ENCODE measurements at places on chromosomes 6 and 20.
A peak's percentile ranks its signal among the peaks of the same experiment; 100 is the strongest.

- DNase-seq = no peak
Observed at GRCh38 chr6:164640956-164641355, 668.4 kb downstream of the C6orf118 start.

DNA sequence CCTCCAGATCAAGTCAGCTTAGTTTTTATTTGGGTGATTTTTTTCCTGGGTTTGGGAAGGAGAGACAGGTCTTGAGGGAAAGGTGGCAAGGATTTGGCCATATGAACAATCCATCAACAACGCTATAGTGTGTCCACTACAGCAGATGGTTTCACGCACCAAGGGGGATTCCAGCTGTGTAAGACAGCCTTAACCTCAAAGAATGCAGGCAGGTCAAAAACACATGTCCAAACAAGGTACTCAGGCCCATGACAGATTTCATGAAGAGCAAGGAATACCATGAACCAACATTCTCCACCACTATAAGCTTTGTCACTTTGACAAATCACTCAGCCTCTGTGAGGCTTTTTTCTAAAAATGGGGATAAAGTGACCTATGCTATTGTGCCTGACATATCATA lies 2.0 kb downstream of the AIF1 start:
- no peak for DNase-seq

DNA sequence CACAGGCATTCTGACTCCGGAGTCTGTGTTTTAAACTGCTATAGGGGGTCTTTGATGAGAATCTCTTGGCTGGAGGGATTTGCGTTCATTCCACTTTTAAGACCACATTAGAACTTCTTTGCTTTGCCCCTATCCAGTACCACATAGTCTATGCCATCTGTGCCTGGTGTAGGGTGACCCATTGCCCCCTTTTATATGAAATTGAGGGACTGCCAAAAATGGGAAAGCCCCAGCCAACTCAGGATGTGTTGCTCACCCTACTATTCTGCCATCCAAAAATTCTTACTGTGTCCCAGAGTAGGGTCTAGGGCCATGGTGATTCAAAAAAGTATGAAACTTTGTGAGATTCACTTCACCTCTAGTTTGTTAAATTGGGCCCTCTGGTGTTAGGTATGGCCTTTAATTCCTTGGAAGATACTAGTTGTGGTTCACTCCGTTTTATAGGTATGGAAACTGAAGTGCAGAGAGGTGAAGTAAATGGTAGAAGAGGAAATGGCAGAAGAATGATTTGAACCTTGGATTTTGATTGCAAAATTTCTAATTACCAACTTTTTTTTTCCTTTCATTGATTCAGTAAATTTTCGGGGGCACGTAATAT lies 1.4 kb downstream of the PFDN4 start:
- DNase-seq = no peak

- peak; percentile 64 for DNase-seq
Observed at GRCh38 chr6:4008324-4009047, 70.5 kb downstream of the FAM217A start.

DNA sequence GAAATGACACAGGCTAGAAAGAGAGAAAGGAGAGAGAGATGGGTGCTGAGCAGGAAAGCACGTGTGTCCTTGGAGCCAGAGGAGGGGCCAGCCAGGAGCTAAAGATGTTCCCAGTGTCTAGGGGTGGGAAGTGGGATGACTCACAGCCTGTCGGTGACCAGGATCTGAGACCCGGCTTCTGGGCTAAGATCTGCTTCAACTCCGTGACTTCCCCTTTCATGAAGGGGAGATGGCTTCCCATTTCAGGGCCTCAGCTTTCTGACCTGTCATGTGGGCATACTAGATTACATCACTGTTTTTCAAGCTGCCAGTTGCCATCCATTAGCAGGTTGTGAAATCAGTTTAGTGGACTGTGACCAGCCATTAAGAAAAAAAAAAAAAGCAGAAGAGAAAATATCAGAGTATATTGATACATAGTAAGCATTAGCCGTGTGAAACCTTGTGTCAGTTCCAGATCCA lies 5.4 kb downstream of the TGM3 start:
- DNase-seq = no peak

DNA sequence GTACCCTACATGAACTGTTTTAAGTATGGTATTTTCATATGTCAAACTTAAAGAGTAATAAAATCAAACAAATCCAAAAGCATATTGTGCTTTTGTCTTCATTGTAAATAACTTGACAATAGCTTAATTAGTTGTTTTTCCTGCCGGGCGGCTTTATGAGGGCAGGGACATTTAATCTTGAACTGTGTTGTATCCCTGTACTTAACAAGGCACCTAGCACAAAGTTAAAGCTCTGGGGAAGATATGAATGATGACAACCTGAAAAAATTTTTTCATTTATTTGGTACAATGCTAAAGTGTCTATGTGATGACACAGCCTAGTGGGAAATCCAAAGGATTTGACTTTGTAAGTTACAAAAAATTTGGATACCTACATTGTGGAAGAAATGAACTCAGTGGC lies 502 bp upstream of the HACE1 start:
- DNase-seq = no peak

DNA sequence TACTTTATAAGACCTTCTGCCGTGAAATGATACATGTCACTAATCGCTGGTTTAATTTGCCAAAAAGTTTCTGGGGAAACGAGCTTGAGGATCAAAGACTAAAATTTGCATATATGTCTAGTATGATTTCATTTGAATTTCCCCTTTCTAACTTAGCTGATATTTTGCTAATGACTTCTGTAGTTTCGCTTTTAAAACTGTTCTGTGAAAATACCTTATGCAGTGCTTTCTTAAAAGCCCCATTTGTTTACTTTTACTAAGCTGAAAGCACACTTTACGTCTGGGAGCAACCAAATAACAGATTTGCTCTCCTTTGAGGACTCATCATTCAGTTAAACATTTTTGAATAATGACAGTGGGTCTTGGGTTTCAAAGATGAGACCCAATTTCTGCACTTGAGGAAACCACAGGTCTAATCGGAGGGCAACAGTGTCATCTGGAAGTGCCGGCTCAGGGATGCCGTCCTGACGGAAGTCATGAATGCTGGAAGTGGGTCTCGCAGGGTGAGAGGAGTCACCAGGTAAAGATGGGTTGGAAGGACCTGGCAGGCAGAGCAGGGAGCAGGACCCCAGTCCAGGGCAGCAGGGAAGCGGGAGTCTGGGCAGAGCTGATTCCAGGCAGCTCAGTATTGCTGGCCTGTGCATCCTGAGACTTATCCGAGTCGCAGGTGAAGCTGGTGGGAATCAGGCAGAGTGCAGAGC lies 33.2 kb downstream of the PLEKHG1 start:
- DNase-seq = no peak

DNA sequence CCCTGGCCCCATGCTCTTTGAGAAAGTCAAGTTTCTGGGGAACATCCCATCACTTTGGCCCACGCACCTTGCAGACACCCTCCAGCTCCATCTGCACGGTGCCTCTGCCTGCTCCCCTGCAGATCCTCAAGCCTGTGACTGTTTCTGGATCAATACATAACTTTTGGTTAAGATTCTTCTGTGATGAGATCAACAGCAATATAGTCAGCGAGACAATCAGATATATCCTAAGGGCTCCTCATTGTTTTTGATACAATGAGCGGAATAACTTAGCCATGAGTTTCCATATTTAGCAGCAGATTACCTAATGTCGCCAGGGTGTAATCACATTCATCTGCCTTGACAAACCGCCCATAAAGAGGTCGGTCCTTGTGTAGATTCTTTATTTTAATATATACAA lies 109.3 kb upstream of the MTHFD1L start:
- DNase-seq = no peak

GRCh38 chr20:17612992-17613327 lies 43.1 kb downstream of the DSTN start:
- no peak for DNase-seq

- DNase-seq = no peak
Observed at GRCh38 chr20:52992632-52993031, 20.5 kb downstream of the TSHZ2 start.

DNA sequence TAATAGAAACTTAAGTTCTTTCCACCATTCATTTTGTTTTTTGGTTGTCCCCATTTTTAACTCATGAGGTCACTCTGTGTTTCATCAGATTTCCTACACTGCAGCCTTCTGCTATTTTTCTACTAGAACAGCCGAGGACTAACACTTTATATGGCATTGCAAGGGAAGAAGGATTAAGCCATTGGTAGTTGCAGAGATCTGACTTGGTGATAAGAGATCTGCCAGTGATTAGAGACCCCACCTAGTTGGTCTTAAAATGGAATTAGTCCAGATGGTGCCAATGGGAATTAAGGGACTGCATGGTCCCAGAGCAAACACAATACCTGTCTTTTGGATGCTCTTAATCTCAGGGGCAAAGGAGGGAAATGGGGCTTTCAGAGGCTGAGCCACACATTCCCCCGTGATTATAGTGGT lies 125.5 kb upstream of the TMEM170B start:
- DNase-seq = no peak

DNA sequence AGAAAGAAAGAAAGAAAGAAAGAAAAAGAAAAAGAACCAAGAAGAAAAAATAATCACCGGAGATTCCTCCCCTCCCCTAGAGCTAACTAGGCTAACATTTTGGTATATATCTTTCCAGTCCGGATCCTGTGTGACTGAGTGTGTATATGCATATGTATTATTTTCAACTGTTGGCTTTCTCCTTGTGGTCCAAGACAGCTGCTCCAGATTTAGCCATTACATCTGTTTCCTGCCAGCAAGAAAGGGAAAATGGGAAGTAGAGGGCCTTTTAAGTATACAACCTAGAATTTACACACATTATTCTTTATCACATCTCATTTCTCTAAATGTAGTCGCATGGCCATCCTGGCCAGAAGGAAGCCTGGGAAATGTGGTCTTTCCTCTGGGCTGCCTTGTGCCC lies 15.2 kb downstream of the SLC52A3 start:
- DNase-seq = no peak

GRCh38 chr20:53345536-53346334 lies 247.9 kb downstream of the ZNF217 start:
- no peak for DNase-seq

DNA sequence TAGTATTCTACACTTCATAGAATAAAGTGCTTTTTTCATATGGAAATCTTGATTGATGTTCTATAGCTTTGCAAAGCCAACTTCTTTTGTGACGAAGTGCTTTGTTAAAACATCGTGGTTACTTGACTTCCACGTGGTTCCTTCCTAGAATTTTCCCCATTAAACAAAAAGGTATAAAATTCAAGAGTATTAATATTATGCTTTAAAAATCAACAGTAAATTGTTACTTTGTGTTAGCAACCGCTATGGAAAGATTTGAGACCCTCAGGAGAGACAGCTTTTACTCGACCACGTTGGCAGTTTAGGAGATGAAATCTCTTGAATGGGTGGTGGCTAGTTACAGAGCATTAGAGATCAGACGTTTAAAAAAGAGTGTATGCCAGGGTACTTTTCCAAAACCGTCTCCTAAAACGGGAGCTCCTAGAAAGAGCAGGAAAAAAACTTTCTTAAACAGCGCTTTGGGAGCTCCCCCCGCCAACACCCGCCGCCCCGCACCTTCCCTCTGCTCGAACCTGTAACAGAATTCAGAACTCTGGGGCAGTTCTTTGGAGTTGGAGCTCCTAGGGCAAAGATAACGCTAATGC lies 920 bp downstream of the GJA1 start:
- DNase-seq = no peak

DNA sequence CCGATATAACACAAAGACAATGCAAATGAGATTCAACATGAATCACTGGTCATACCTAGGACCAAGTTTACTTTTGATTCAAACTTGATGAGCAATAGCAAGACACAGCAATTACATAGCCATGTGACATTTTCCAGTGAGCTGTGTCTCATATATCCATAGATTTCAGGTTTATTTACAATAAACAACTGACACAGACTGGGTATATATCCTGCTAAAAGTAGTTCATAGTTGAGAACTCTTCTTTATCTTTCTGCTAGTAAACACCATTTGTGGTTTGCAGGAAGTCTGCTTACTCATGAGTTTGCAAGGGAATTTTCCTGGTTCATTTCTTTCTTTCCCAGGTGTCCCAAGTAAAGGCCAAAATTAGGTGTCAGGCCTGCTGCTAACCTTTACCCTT lies 343.4 kb downstream of the KIF16B start:
- DNase-seq = no peak

DNA sequence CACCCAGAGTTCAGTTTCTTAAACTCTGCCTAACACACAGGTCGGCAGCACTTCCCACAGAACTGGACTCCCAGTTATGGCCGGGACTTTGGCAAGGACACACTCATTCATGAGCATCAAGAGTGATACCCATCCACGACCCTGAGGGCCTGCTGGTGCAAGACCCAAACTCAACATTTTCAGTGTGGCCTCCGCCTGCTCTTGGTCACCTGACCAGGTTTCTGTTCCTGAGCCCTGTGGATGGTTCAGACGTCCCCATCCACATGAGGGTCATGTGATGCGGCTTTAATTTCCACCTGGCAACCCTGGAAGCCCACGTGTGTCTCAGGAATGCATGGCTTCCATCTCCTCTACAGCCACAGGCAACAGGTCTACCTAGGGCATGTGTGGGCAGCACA lies 245.3 kb downstream of the DLL1 start:
- DNase-seq = no peak

DNA sequence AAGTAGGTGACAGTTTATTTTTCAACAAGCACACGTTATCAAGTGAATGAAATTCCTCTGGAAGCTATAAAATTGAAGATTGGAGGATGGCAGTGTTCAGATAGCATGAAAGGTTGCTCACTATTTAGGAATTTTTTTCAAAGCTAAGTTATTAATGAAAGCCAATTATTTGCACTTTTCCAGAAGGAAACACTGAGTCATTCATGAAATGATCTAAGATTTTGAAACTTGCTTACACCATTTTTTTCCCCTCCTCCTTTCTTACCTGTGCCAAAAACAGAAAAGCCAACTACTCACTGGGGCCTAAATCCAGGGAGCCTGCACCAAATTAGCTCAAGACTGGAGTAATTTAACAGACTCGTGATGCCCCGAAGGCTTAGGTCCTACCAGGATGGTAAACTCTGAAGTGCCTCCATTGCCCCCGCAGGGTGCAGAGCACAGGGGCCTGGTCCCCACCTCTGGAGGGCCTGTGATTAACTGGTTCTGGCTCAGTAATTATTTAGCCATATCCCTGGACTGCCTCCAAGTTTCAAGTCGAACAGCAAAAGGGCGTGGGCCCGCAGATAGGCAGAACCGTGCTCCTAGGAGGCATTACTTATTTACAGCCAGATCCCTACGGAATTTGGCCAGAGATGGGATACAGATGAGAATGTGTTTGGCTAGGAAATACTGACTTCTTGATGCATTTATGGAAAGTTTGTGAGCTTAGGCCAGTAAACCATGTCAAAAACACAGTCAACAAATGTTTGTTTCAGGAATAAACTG lies 28.0 kb upstream of the ZNF217 start:
- peak; percentile 55 for DNase-seq

Data from T47D (cell line).